Cortex of kidney (tissue), 1 donor: ENCODE measurements at places on chromosomes 1 and 21.

GRCh38 chr1:21586846-21587601 is 77.8 kb downstream of the ALPL start:
- DNase-seq, result no peak

- no peak for DNase-seq
Observed at GRCh38 chr1:81666586-81666985, 134.1 kb upstream of the ADGRL2 start.

DNA sequence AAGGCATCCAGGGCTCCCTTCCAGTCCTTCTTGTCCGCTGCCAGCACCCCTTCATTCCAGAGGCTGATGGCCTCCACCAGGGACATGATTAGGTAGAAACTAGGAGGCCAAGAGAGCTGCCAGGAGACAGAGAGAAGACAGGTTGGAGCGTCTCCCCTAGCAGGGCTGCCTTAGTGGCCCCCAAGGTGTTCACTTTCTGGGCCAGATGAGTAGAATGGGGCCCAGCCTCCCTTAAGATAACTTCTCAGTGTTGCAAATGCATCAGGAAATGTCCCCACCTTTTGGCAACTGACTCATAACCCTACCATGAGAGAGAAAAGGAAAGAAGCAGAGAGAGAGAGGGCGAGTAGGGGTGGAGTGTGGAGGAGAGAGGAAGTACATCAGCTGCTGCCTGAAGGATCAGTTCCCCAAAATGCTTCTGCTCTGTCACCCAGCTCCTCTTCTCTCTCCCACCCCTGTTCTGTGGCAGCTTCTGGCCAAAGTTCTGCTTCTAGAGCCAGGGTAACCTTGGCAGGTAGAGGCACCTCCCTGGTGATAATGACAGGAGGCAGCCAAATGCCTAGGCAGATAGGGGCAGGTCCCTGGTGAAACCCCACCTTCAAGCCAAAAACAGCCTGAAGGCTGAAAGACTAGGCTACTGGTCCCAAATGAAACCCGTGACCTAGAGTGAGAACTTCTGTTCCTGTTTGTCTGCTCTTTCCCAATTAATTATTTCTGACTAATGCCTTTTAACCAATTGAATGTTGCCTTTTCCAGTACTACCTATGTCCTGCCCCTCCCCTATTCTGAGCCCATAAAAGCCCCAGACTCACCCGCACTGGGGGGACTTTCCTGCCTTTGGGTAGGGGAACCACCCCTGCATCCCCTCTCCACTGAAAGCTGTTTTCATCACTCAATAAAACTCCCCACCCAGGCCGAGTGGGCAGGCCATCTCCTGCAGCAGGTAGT is at the start of gene NCF2:
NCF2 (minus strand) TSS at position 216 of the 948 bp plus-strand sequence; CDS start at position 86, 130 bp downstream.
- no peak for DNase-seq

DNA sequence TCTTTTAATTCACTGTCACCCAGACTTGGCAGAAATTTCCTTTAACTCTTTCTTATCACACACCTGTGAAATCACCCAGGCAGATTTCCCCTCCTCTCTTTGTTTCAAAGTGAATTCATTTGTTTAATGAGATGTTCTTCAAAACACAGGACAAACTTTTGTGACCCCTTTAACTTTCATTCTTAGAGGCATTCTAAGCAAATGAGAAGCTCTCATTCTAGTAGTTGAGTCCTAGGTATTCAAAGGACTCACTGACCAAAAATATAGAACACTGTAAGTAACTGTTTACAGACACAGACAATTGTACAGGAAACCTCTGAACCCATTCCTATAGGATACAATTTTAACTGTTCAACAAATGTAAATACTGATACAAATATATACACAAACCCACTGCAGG is 16.9 kb downstream of the LRRC8C start:
- no peak for DNase-seq

DNA sequence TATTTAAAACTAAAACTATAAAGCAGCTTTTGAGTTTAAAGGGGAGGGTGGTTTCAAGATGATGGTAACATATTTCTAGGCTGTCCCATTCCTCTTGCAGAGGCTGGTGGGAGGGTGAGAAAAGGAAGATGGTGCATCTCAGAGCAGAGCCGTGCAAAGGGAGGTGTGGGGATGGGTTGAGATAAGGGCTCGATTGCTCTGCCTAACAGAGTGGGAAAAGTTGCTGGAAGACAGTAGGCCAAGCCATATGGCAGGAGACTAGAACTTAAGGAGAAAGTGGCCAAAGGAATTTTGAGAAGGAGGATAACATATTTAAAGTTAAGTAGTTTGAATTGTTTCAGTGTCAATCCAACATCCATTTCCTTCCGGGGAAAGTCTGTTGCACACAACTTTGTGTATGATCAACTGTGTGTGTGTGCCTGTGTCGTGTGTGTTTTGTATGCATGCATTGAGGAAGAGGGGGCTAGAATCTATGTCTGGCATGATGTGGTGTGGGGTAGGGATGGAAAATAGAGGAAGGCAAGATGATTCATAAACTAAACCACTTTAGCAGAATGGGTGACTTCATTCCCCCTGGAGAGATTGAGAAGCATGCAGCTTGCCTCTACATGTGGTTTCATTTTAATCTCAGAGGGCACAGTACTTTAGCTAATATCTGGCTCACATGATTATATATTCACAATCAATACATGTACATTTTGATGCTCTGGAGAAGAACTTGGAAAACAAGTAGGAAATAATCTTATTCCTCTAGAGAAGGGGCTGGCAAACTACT is 145.0 kb upstream of the DNAH14 start:
- no peak for DNase-seq

GRCh38 chr1:219732814-219733491 is 120.0 kb upstream of the ZC3H11B start:
- no peak for DNase-seq

GRCh38 chr1:108815566-108815965 is 41.3 kb downstream of the AKNAD1 start:
- no peak for DNase-seq

GRCh38 chr1:20700636-20701215 is 17.1 kb downstream of the KIF17 start:
- no peak for DNase-seq
